ENCODE measurements at places on chromosomes 5 and 9.

- DNase-seq, result no peak
Observed at GRCh38 chr5:123700624-123701287, 188.8 kb downstream of the CSNK1G3 start.

DNA sequence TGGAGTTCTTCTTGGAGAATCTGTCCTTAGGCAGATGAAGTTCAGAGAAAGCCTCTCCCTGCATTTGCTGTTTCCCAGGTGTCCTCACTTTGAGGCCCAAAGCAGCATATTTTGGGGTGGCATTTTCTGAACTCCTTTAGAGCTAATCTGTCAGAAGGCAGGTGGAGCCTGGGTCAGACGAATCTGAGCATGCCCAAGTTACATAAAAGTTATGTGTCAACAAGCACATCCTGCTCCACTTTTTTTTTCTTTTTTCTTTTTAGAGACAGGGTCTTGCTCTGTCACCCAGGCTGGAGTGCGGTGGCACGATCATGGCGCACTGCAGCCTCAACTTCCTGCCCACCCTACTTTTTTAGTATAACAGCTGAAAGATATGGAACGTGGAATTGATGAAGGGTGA, 41.3 kb upstream of the HSPA9 start:
- DNase-seq, result no peak

DNA sequence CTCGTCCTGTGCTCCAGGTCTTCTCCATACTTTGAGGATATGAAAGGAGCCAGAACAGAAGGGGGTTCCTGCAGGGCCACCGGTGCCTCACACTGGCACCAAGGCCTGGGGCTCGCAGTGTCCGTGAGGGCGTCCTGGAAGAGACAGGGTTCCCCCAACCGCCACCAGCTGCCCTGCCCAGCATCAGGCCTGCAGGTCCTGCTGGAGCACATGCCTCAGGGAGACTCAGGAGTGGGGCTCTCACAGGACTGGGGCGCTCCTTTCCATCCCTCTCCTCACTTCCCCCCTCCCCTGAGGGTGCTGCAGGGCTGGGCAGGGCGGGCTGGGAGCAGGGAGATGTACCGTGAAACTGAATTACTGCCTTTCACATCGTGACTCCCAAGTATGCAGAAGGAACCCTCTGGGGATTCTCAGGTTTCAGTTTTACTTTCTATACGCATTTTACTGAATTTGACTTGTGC, 31.7 kb downstream of the CEP72 start:
- no peak for DNase-seq

DNA sequence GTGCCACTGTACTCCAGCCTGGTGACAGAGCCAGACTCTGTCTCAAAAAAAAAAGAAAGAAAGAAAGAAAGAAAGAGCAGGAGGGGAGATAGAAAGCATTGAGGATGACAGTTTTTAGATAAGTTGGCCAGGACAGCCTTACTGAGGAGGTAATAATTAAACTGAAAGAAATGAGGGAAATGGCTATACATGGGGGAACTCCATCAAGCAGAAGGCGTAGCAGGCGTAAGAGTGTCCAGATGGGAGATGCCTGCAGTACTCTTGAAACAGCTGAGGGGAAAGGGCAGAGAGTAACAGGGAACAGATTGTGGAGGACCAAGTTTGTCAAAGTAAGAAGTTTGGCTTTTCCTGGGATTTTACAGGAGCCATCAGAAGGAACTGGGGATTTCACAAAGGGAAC, 57.5 kb downstream of the HMGCS1 start:
- no peak for DNase-seq

DNA sequence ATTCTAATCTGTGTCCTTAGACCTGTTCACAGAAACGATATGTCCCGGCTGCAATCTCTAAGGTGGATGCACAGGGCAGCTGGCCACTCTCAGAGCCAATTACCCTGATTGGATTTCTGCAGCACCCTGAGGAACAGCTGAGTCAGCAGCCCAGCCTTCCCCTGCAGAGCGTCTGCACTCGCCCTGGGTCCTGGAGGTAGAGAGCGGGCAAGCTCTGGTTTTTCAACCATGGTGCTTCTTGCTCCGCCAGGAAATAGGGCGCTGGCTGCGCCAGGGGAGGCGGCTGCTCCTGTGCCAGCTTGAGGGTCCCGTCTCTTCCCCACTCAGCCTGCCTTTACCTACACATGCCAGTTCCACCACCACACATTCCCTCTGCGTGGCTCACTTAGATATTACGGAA, 19.2 kb downstream of the NDUFS6 start:
- DNase-seq, result no peak

GRCh38 chr5:120297616-120298015, 166.5 kb upstream of the PRR16 start:
- no peak for DNase-seq

DNA sequence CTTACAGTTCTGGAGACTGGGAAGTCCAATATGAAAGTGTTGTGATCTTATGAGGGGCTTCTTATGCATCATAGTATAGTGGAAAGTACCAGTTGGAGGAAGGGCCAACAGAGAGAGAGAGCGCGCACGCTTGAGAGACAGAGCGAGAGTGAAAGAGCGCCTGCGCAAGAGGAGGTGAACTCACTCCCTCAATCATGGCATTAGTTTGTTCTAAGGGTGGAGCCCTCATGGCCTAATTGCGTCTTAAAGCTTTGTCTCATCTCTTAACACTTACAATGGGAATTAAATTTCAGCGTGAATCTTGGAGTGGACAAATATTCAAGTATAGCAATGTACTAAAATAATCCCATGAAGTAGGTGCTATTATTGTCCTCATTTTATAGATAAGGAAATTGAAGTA, 303.2 kb downstream of the OSTF1 start:
- no peak for DNase-seq

DNA sequence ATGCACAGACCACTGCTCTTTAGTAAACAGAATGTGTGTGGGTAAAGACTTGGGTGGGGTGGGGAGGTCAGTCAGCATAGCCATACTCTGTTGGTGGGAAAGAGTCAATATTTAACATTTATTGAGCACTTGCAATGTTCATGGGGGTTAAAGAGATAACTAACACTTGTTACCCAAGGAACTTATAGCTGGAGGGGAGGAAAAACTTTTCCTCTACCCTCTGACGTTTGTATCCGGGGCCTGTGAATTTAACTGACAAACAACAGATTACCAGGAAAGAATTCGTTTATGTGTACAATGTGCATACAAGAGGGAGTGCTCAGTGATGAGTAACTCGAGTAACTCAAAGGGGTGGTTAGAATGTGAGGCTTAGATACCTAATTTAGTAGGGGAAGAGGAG, 6.8 kb upstream of the CLINT1 start:
- no peak for DNase-seq
